Activated naive CD4-positive, alpha-beta T cell treated with anti-CD3 and anti-CD28 coated beads, Interleukin-2, amount 50 U/mL, for 16 hours (primary cell): ENCODE measurements at places on chromosomes 12 and 14.

DNA sequence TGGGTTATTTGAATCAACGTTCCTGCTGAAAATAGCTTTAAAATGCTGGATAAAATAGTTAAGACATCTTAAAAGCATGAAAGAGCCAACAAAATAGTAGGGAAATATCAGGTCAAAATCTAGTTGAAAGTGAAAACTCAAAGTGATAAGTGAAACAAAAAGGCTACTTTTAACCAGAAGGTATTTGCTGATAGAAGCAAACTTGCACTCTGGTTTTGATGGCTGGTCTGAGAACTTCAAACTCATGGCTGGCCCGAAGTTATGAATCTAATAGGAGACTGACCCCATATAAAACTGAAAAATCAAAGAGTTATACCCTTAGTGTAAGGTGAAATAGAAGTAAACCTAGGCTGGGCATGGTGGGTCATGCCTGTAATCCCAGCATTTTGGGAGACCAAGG, 66.3 kb upstream of the HOXC13 start:
- DNase-seq, result no peak

GRCh38 chr12:24470050-24470449, 478.9 kb downstream of the BCAT1 start:
- no peak for DNase-seq

- no peak for DNase-seq
Measured at GRCh38 chr14:105155071-105155651, 13.4 kb downstream of the JAG2 start.

DNA sequence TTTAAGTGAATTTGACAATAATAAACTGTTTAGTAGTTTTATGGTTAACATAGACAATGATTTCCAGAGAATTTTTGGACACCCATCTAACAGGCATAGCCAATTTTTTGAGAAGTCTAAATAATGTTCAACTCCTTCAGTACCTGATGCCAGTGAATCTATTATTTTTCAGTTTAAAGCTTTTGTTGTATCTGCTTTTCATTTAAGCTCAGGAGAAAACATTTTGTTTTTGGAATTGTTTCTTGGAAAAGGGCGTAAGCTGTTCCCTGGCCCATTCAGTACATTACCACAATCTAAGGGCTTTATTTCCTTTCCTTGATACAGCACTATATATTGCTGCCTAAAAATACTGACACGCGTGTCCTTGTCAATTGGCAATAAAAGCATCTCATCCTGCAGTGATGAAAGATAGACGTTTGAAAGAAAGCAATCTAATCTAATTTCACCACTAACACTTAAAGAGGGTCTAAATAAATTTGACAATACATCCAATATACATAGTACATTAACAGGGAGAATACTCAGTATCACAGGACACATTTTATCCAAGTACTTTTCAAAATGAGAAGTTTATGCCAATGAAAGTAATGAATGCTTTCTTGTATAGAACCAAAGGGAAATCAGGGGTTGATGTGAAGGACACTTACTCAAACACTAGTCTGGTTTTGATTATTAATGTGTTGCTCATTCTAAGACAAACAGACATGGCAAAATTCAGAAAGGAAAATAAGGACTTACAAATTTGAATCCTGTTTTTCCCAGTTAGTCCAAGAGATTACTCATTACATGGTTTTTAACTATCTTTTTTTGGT, 104.2 kb upstream of the LGR5 start:
- no peak for DNase-seq

GRCh38 chr14:68306934-68307789, 485.7 kb downstream of the ZFP36L1 start:
- DNase-seq, result no peak

GRCh38 chr12:127731657-127732056, 535.3 kb upstream of the TMEM132C start:
- DNase-seq, result no peak

- peak; percentile 7 for DNase-seq
Measured at GRCh38 chr14:104319491-104320241, 181.3 kb downstream of the KIF26A start.

GRCh38 chr14:53011053-53011462, 60.2 kb upstream of the FERMT2 start:
- no peak for DNase-seq

DNA sequence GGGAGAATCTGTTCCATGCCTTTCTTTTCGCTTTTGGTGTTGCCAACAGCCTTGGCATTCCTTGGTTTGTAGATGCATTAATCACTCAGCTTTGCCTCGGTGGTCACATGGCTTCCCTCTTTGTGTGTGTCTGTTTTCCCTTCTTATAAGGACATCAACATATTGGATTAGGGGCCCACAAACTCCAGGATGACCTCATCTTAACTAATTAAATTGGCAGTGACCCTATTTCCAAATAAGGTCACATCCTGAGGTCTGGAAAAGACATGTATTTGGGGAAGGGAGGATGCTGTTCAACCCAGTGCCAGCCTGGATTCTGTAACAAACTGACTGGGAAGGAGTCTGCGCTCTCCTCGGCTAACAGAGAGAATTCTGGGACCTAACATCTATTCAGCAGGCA, 365.7 kb upstream of the FKBP4 start:
- DNase-seq, result no peak

- DNase-seq, result no peak
Measured at GRCh38 chr14:100725587-100726387, 905 bp upstream of the DLK1 start.

DNA sequence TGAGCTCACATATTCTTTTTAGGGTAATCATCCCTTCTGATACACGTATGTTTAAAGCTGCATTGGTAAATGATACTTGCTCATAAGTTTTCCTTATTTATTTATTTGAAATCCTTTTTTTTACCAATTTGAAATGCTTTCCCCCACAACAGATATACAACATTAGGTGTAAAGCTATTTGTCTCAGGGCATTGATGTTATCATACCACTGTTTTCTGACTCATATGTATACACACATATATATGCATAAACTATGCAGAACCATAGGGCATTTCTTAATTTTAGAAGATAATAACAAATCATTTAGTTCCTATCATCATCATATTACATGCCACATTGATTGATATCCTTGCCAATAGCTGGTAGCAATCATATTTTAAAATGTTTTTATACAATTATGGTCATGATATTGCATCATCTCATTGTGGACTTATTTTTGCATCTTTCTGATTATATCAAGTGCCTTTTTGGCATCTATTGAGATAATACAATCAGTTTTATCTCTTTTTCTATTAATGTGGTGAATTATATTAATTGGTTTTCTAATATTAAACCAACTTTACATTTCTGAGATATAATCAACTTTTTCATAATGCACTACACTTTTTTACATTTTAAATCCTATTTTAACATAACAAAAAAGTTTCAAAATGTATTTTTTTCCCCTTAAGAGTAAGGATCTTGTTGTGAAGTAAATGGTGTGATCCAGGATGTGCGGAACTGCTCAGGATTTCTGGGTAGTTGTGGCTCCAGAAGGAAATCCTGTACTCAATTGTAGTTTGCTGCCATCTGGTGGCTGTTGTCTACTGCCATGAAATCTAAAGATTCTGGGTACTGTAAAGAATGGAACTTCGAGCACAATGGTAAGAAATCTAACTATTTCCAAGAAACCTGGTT, 16.7 kb downstream of the OR9K2 start:
- peak; percentile 28 for DNase-seq

- DNase-seq, result no peak
Measured at GRCh38 chr14:68676511-68676943, 116.3 kb downstream of the ZFP36L1 start.

DNA sequence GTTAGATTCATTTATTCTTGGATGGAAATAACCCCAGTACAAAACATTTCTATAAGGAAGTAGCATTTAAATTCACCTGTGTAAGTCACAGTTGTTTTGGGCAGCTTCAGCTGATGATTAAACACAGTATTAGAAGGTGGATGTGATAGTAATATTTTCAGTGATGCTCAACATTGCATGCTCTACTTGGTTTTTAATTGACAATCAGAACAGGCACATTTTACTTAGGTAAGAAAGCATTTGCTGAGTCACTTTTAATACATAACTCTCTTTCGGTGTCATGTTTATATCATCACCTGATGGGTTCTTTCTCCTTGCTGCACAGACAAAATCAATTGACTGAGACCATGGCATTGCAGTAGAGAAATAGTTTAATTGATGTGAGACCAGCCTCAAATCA, 80.7 kb downstream of the CMAS start:
- no peak for DNase-seq

DNA sequence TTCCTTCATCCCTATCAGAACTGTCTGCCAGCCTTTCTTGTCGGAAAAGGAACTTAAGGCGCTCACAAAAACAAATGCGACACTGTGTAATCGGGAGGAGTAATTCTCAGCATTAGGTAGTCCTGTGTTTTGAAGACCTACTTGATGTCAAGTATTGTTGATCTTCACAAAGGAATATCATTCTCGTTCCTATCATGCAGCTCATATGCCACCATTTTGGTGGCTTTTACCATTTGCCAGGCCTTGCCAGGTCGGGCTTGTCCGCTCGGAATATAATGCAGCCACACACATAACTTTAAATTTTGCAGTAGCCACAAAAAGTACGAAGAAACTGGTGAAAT, 903 bp upstream of the PPP4R3A start:
- DNase-seq, result no peak

DNA sequence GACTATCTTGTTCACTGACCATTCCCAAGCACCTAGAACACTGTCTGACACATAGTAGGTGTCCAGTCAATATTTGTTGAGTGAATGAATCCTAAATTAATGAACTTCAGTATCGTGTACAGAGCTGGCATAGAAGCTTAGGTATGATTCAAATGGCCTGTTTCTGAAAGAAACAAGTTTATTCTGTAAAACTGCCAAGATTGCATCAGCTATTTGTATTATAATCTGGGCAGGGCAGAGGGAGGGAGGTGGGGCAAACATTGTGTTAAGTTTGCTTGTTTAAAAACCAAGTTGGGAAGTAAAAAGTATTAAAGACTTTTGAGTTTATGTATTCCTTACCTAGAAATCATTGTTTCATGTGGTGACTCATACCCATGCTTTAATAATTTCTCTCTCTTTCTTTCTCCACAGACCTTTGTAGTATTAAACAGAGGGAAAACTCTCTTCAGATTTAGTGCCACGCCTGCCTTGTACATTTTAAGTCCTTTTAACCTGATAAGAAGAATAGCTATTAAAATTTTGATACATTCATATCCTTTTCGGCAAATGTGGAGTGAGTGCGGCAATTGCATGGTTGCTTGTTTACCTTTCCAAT, 92.8 kb downstream of the SCN8A start:
- DNase-seq, result no peak

DNA sequence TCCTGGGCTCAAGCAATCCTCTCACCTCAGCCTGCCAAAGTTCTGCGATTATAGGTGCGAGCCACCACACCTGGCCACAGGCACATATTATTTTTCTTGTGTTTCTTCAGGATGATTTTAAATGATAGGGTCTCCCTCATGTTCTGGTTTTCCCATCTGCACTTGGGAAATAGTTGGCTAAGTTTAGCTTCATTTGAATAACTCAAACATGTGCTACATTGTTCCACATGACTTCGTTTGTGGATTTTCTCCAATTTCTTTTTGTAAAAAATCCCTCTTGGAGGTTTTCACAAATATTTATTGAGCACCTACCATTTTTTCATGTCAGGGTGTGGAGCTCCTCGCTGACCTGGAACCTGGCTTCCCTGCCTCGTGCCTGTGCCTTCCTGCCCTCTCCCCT, 55.2 kb upstream of the GNPNAT1 start:
- no peak for DNase-seq

- no peak for DNase-seq
Measured at GRCh38 chr12:17527021-17527420, 563.0 kb downstream of the RERGL start.

GRCh38 chr14:21017528-21018245, 7.2 kb downstream of the NDRG2 start:
- no peak for DNase-seq

DNA sequence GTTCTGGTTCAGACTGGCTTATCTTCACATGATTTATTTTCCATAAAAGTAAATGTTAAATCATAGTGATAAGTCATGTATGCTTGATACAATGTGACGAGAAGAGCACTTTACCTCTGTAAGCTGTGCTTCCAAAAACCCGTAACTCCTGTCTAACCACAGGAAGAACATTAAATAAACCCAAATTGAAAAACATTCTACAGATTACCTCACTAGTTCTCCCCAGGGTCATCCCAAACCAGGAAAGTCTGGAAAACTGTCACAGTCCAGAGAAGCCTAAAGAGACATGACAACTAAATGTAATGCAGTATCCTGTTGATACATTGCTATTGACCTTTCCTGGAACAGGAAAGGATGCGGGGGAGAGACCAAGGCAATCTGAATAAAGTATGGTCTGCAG, 32.5 kb upstream of the DUSP6 start:
- no peak for DNase-seq

- DNase-seq, result no peak
Measured at GRCh38 chr14:35810963-35811362, 1.9 kb upstream of the RALGAPA1 start.

- peak; percentile 12 for DNase-seq
Measured at GRCh38 chr14:89000007-89000942, 175.8 kb downstream of the TTC8 start.

DNA sequence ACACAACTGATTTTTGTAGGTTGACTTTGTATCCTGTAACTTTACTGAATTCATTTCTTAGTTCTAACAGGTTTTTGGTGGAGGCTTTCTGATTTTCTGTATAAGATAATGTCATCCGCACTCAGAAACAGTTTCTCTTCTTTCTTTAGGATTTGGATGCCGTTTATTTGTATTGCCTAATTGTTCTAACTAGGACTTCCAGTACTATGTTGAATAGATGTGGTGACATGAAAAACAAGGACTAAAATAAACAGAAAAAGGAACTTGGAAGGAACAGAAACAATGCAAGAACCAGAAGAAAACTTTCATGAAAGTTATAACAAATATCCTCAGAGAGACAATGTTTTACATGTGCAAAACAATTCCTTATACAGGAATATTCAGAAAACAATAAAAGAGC, 100.3 kb downstream of the GTF2A1 start:
- no peak for DNase-seq

- no peak for DNase-seq
Measured at GRCh38 chr14:74934476-74935359, 11.7 kb upstream of the RPS6KL1 start.

DNA sequence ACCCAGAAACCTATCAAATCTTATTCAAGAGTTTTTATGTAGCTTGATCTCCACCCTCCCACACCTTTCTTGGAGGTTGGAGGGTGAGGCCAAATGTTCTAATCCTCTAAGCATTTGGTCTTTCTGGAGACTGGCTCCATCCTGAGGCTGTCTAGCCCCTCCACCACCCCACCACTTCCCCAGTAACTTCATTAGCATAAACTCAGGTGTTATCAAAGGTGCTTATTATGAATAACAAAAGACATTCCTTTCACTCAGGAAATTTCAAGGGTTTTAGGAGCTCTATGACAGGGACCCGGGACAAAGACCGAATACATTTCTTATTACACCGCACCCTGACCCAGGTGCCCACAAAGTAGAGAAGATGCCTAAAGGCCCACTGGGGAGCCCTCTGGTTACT, 2.8 kb upstream of the TMEM229B start:
- DNase-seq, result no peak

GRCh38 chr12:96401076-96401871, 1.0 kb upstream of the CDK17 start:
- DNase-seq, result peak; percentile 29

DNA sequence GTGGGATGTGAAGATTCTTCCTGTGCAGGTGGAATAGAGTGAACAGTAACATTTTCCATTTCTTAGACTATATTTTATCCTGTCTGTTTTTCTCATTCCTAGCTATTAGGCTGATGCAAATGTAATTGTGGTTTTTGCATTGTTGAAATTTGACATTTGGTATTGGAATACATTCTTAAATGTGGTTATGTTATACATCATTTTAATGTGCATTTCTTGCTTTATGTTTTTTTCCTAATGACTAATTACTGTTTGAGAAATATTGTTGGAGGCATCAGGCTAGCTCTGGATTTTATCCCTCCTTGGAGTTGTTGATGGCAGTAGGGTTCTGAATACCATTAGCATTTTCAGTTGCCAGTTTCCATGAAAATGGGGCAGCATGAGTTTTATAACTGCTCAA, 75.9 kb upstream of the GNG2 start:
- no peak for DNase-seq
